ENCODE measurements at places on chromosomes 4 and X. TPM values are rescaled to one million over a fixed set of nuclear protein-coding genes. Genes with fewer than 3 reads are reported as not detected.

- DNase-seq: no peak
- H3K4me3 ChIP-seq: no peak overlapping the region
- H3K27me3 ChIP-seq: peaks cover 9% of the 10 kb centered on the region
- H3K36me3 ChIP-seq: no peaks in the 10 kb centered on the region
- peaks cover 33% of the 10 kb centered on the region for H3K4me1 ChIP-seq
Observed at GRCh38 chr4:133147286-133147821, 1.7 kb upstream of the PCDH10 start.

FGF5 gene
- total RNA-seq: not detected

DNA sequence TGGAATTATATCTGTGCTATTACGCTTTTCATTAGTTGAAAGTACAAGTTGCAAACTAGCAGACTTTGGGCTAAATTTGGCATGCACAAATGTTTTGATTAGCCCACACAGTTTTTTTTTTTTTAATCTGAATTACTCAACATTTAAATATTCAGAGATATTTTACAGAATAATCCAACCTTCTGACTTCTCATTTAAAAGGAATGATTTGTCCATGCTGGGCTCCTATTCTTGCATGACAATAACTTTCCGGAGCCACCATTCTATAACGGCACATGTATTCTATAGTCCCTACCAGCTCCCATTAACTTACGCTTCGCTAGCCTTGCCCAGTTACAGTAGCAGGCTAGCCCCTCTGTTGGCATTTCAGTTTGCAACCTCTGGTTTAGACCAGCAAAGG lies 219.3 kb upstream of the FTHL17 start:
- DNase-seq: no peak
- H3K27me3 ChIP-seq: no peaks in the 10 kb centered on the region
- H3K4me3 ChIP-seq: no peak overlapping the region
- H3K36me3 ChIP-seq: no peaks in the 10 kb centered on the region
- H3K4me1 ChIP-seq: no peaks in the 10 kb centered on the region

DNA sequence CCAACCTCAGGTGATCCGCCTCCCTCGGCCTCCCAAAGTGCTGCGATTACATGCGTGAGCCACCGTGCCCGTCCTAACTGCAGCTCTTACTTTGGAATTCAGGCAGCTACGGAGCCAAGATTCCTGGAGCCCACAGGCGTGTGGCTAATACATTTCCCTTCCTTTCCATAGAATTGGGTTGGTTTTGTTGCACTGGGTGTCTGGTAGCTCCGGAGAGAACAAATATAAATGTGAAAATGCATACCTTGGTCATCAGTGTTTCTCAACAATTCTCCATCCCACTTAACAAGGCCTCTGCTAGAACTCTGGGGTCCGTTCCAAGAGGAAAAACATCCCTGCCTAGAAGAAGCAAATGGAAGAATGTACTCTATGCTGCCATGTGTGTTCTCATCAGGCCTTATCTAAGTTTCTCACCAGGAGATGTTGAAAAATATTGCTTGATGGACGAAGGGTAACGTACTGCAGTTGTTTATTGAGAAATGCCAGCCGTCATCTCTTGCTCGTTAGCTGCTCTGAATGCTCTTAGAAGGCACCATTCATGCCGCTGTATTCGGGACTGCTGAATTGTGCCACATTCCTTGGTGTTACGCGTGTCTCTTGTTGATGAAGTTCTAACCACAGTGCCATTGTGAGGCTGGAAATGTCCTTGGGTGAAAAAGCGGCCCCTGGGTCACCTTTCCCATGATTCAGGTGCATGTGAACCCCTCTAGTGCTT lies 50.5 kb upstream of the CD99 start:
- no peaks in the 10 kb centered on the region for H3K36me3 ChIP-seq
- no peak overlapping the region for H3K27ac ChIP-seq
- H3K4me3 ChIP-seq: no peak overlapping the region
- DNase-seq: no peak
- H3K27me3 ChIP-seq: no peaks in the 10 kb centered on the region
- H3K4me1 ChIP-seq: no peaks in the 10 kb centered on the region

DNA sequence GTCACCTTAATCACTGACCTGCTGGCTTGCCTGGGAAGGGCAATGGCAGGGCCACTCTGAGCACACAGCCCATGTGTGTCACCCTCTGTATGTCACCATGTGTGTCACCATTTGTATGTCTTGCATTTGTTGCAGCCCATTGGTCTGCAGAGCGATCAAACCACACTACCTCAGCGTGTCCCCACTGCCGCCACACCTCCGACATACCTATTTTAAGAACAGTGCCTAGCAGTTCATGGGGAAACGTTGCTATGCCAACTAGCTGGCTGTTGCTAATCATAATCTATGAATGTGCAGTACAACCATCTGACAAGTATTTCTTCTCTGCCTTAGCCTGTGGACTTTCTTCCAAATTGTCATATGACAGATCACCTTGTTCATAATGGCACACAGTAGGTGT lies 8.0 kb upstream of the CRMP1 start:
- no peak for DNase-seq
- no peaks in the 10 kb centered on the region for H3K27me3 ChIP-seq
- H3K4me1 ChIP-seq: no peaks in the 10 kb centered on the region

SPOCK3 gene
- not detected for total RNA-seq

GNRHR gene
- not detected for total RNA-seq

DNA sequence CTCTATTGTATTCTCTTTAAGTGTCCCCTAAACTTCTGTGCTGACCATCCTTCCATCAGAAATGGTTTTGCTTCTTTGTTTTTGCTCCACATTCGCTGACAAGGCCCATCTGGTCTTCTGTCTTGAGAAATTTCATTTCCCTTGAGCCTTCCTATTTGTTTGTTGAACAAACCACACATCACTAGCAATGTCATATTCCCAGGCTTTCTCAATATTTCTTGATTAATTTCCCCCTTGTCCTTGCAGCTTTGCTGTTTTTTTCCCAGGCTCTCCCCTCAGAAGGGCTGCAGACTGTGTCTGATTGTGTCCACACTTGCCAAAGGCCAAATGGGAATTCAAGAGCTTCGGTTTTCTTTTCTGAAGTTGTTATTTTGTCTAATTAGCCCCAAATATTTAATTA lies 158.9 kb downstream of the MID1IP1 start:
- no peak overlapping the region for H3K4me3 ChIP-seq
- no peak for DNase-seq
- H3K27me3 ChIP-seq: no peaks in the 10 kb centered on the region
- no peaks in the 10 kb centered on the region for H3K4me1 ChIP-seq
- H3K36me3 ChIP-seq: no peaks in the 10 kb centered on the region

DNA sequence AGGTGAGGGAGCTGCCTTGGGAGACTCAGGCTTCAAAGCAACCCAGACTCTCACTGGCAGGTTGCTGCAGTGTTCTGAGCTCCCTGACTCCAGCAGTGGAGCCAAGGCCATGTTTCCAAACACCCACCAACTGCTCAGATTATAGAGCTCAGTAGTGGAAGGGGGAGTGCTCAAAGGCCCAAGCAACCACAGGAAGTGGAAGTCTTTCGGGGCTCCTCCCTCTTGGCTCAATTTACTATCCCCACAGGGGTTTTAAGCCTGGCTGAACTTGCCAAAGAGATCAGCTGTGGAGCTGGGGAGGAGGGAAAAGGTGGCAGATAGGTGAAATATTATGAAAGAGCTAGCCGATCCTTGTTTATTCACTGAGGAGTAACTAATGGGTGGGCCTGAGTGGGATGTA lies 82.5 kb downstream of the HPRT1 start:
- H3K36me3 ChIP-seq: no peaks in the 10 kb centered on the region
- peaks cover 25% of the 10 kb centered on the region for H3K4me1 ChIP-seq
- DNase-seq: peak; percentile 59
- H3K27me3 ChIP-seq: no peaks in the 10 kb centered on the region
- H3K27ac ChIP-seq: peak overlapping the region; percentile 32

DNA sequence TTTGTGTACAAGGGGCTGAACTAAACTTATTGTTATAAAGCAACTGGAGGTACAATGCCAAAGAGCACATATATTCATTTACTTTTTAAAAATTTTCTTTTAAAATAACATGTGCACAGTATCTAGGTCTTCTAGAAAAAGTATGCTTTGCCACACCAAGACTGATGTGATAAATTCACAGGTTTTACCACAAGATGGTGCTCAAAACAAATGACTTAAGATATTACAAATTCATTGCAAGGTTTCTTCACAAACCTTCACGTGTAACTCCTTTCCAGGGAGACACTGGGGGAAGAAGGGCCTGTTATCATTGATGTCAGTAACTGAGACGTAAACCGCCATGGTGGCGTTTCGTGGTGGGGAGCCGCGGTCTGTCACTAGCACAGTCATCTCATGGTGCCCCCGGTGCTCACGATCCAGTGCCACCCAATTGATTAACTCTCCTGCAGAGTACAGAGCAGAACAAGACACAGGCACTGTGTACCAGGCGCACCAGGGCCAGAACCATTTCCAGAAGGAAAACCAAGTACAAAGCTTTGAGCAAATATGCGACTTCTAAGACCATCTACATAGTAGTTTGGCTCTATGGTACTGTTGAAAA lies 162.2 kb downstream of the DCHS2 start:
- H3K4me3 ChIP-seq: no peak overlapping the region
- no peak overlapping the region for H3K27ac ChIP-seq
- peak; percentile 12 for DNase-seq
- H3K4me1 ChIP-seq: no peaks in the 10 kb centered on the region

GRCh38 chr4:157291071-157291470 lies 70.5 kb downstream of the GRIA2 start:
- no peak overlapping the region for H3K4me3 ChIP-seq
- DNase-seq: no peak
- H3K27me3 ChIP-seq: no peaks in the 10 kb centered on the region
- H3K36me3 ChIP-seq: no peaks in the 10 kb centered on the region
- no peak overlapping the region for H3K27ac ChIP-seq

- no peaks in the 10 kb centered on the region for H3K27me3 ChIP-seq
- no peak overlapping the region for H3K4me3 ChIP-seq
- DNase-seq: no peak
- no peaks in the 10 kb centered on the region for H3K36me3 ChIP-seq
- no peaks in the 10 kb centered on the region for H3K4me1 ChIP-seq
Observed at GRCh38 chr4:77453911-77454310, 151.7 kb upstream of the CXCL13 start.

- DNase-seq: no peak
- no peaks in the 10 kb centered on the region for H3K27me3 ChIP-seq
- H3K27ac ChIP-seq: no peak overlapping the region
- no peaks in the 10 kb centered on the region for H3K4me1 ChIP-seq
- H3K36me3 ChIP-seq: no peaks in the 10 kb centered on the region
Observed at GRCh38 chrX:26670521-26670920, 454.6 kb downstream of the MAGEB5 start.

DNA sequence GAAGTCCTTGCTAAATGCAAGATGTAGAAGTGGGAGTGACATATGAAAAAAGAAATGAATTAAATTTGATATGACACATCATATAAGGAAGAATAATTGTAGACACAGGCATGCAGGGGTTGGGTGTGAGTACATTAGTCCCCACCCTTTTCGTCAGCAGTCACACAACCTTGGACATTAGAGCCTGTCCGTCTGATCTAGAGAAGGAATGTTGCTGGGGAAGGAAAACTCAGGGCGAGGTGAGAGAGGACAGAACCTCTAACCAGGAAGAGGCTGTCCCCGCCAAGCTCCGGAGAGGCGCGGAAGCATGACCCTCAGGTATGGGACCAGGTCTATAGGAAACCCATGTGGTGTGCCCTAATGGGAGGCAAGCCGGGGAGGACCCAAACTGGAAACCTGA lies 102.1 kb downstream of the RELL1 start:
- no peak for DNase-seq
- H3K27me3 ChIP-seq: no peaks in the 10 kb centered on the region
- H3K36me3 ChIP-seq: no peaks in the 10 kb centered on the region
- no peak overlapping the region for H3K27ac ChIP-seq

DNA sequence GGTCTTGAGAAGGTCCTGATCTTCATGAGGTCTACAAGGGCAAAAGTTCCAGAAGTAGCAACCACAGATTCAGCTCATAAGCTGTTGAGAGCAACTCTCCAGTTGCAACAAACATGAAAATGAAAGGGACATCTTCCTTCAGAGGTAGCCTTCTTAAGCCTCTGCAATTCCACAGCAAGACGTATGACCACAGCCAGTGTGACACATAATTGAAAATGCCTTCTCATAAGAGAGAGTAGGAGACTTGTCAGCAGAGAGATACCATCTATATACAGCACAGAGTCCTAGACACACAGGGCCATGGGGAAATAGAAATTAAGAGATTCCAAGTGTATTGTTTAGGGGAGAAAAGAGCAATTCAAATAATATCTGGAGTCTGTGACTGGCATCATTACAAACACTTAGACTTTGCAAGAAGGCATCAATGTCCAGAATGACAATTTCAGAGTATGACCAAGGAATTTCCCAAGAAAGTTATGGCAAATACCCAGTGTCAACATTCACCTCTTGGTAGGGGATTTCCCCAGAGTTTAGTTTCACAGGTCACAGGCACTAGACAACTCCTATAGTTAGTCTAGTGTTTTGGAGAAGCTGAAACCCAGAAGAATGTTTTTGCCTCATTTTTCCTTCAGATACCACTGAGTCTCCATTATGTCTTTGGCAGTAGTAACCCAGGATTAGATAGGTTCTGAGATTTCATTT lies 340.3 kb downstream of the ZNF674 start:
- H3K27me3 ChIP-seq: no peaks in the 10 kb centered on the region
- no peak overlapping the region for H3K27ac ChIP-seq
- H3K4me3 ChIP-seq: no peak overlapping the region
- H3K4me1 ChIP-seq: no peaks in the 10 kb centered on the region
- no peak for DNase-seq

DNA sequence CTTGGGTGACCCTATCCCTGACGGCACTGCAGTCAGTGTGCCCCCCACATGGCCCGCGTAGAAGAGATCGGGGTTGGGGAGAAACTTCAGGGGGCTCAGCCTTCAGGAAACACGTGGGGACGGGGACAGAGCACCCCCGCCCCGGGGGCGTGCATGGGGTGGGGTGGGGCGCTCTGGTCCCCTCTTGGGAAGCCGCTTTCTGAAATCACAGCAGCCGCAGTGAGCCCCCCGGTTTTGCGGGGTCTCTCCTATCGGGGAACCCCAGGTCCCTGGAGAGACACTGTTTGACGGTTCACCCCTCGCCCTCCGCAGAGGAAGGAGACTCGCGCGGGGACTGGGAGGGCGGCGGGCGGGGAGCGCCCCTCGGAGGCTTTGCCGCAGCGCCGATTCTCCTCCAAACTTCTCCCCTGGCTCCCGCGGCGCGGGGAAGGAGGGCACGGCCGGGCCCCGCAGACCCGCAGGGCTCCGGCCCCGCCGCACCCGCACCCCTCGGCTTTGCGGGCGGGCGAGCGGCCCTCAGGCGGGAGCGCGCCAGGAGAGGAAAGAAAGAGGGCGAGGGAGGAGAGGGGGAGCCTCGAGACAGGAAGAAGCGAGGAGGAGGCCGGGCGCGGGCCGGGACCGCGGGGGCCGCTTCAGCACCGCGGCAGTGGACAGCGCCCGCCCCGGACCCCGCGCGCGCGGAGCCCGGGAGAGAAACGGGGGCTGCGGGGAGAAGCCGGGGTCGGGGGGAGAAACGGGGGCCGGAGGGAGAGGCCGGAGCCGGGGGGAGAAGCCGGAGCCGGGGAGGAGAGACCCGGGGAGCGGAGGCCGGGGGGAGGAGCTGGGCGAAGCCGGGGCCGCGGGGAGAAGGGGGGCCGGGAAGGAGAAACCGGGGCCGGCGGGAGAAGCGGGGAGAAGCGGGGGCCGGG lies 612 bp downstream of the CPLX1 start:
- DNase-seq: no peak
- H3K27me3 ChIP-seq: peaks cover 12% of the 10 kb centered on the region
- no peaks in the 10 kb centered on the region for H3K36me3 ChIP-seq
- no peak overlapping the region for H3K27ac ChIP-seq

MAGEE2 gene
- total RNA-seq: not detected

Data from thyroid gland (tissue), 4 donors.